Activated B cell treated with CpG ODN at 0.5 μM for 24 hours (primary cell): ENCODE measurements at places on chromosomes 1 and 21. TPM values are rescaled to one million over a fixed set of nuclear protein-coding genes. Genes with fewer than 3 reads are reported as not detected.

Gene TDRD5
- not detected in 2 replicates for total RNA-seq

Gene RNF186
- total RNA-seq: not detected in 2 replicates

Gene RAB42
- total RNA-seq: 0.20 and 0.29 TPM in 2 replicates

Gene FMO4
- 3.0 and 3.4 TPM in 2 replicates for total RNA-seq

Gene CITED4
- 0.54 and 0.98 TPM in 2 replicates for total RNA-seq

DNA sequence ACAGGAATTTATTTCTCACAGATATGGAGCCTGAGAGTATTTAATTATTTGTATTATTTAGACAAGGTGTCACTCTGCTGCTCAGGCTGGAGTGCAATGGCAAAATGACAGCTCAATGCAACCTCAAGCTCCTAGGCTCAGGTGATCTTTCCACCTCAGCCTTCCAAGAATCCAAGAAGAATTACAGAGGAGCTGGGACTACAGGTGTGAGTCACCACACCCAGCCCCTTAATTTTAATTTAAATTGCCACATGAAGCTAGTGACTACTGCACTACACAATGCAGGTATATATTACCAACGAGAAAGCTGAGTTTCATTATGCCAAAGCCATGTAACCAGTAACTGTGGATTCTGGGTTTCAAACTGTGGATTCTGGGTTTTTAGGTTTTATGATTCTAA lies 2.1 kb downstream of the KHDC4 start:
- DNase-seq: no peak
- peak overlapping the region; percentile 19 for H3K4me3 ChIP-seq
- H3K36me3 ChIP-seq: peaks cover 55% of the 10 kb centered on the region
- H3K27ac ChIP-seq: no peak overlapping the region

DNA sequence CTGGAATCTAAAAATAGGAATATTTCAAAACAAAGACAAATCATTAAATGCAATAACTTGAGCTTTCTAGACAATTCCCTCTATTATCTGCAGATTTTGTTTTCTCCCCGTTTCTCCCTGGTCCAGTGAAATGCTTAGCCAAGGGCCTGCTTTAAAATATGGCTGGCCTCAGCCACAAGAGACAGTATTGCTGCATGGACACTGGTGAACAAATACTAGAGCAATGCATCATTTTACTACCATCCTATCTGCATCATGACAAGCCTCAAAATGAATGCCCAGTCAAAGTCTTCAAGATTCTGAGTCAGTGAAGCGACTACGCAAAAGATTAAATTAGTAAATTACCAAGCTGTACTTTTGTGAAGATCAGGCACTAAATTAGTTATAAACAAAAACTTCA lies 80.5 kb downstream of the ENAH start:
- no peaks in the 10 kb centered on the region for H3K27me3 ChIP-seq
- peaks cover 2% of the 10 kb centered on the region for H3K4me1 ChIP-seq
- DNase-seq: no peak
- H3K4me3 ChIP-seq: no peak overlapping the region
- no peaks in the 10 kb centered on the region for H3K36me3 ChIP-seq

- H3K27me3 ChIP-seq: peaks cover 4% of the 10 kb centered on the region
- DNase-seq: no peak
- no peak overlapping the region for H3K27ac ChIP-seq
Measured at GRCh38 chr1:161230762-161231161, 4.9 kb downstream of the TOMM40L start.

DNA sequence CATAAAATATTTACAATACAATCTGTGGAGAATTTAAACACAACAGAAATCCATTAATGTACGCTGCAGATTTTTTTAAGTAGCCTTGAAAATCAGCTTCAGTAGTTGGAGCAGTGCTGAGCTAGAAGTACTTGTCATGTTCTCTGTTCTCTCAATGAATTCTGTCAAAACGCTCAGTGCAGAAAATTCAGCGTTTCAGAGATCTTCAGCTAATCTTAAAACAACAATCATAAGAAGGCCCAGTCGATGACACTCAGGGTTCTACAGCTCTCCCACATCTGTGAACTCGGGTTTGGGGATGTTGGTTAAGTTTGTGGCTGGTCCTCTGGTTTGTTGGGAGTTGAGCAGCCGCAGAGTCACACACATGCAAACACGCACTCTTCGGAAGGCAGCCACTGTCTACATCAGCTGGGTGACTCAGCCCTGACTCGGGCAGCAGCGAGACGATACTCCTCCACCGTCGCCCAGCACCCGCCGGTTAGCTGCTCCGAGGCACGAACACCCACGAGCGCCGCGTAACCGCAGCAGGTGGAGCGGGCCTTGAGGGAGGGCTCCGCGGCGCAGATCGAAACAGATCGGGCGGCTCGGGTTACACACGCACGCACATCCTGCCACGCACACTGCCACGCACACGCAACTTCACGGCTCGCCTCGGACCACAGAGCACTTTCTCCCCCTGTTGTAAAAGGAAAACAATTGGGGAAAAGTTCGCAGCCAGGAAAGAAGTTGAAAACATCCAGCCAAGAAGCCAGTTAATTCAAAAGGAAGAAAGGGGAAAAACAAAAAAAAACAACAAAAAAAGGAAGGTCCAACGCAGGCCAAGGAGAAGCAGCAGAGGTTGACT lies 161.2 kb downstream of the RUNX1 start:
- H3K27me3 ChIP-seq: peaks cover 1% of the 10 kb centered on the region
- peak overlapping the region; percentile 99 for H3K27ac ChIP-seq
- DNase-seq: peak; percentile 84
- H3K4me3 ChIP-seq: peak overlapping the region; percentile 91

GRCh38 chr21:15508554-15508953 lies 221.2 kb upstream of the USP25 start:
- no peak overlapping the region for H3K27ac ChIP-seq
- no peak overlapping the region for H3K4me3 ChIP-seq
- H3K4me1 ChIP-seq: peaks cover under 1% of the 10 kb centered on the region
- no peak for DNase-seq
- H3K27me3 ChIP-seq: no peaks in the 10 kb centered on the region

- no peak overlapping the region for H3K4me3 ChIP-seq
- no peak overlapping the region for H3K27ac ChIP-seq
- DNase-seq: no peak
- no peaks in the 10 kb centered on the region for H3K36me3 ChIP-seq
- H3K4me1 ChIP-seq: peaks cover 4% of the 10 kb centered on the region
- peaks cover 45% of the 10 kb centered on the region for H3K27me3 ChIP-seq
Measured at GRCh38 chr1:161491472-161491871, 13.8 kb upstream of the FCGR2A start.

GRCh38 chr1:47507881-47508701 lies 70.2 kb downstream of the FOXD2 start:
- H3K4me1 ChIP-seq: peaks cover 10% of the 10 kb centered on the region
- H3K4me3 ChIP-seq: peak overlapping the region; percentile 12
- H3K27ac ChIP-seq: no peak overlapping the region
- DNase-seq: no peak

- no peak overlapping the region for H3K27ac ChIP-seq
- H3K27me3 ChIP-seq: peaks cover 36% of the 10 kb centered on the region
- no peaks in the 10 kb centered on the region for H3K36me3 ChIP-seq
- DNase-seq: no peak
- no peak overlapping the region for H3K4me3 ChIP-seq
- peaks cover 6% of the 10 kb centered on the region for H3K4me1 ChIP-seq
Measured at GRCh38 chr1:236133339-236133738, 9.0 kb upstream of the GPR137B start.

GRCh38 chr1:13675151-13675651 lies 24.8 kb upstream of the PRDM2 start:
- no peaks in the 10 kb centered on the region for H3K27me3 ChIP-seq
- no peak overlapping the region for H3K27ac ChIP-seq
- DNase-seq: no peak
- peaks cover 20% of the 10 kb centered on the region for H3K4me1 ChIP-seq
- H3K36me3 ChIP-seq: no peaks in the 10 kb centered on the region

DNA sequence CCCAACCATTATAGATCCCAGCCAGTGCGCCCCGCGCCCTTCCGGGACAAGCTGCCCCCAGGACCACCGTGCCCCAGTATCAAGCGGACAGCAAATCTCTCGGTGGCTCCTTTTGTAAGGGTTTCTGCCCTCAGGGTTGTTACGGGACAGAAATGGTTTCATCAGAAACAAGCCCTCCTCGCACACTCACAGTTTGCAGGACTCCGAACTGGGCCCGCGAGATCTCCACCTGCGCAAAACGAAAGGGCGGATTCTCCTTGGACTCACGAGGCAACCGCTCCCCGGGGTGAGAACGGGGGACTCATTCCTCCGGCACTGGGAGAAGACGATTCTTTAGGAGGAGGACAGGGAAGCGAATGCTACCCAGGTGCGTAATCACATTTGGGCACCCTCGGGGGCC lies 51.1 kb upstream of the H6PD start:
- no peak overlapping the region for H3K27ac ChIP-seq
- H3K27me3 ChIP-seq: peaks cover 15% of the 10 kb centered on the region
- H3K4me1 ChIP-seq: peaks cover 19% of the 10 kb centered on the region
- peaks cover 1% of the 10 kb centered on the region for H3K36me3 ChIP-seq

DNA sequence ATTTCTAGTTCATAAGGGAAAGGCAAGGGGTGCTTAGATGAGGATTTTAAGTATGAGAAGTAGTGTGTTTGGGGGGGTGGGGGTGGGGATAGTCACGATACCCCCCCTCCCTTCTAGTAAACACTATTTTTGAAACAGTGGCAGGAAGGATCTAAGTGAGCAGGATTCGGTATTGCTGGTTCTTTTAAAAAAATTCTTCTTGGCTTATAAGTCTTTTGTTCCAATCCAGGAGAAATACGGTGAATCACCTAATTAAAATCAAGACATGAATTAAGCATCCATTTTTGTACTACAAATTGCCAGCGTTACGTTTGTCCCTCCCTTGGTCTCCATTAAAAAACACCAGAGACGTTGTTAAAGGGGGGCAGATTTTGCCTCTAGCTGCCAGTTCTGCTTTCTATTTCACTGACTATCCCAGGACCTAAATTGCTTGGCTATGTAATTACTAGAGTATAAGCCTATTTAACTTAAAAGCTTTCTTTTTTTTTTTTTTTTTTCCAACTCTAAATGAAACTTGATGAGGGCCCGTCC lies 911 bp downstream of the LMO4 start:
- peaks cover 14% of the 10 kb centered on the region for H3K36me3 ChIP-seq
- H3K27ac ChIP-seq: peak overlapping the region; percentile 97
- H3K27me3 ChIP-seq: no peaks in the 10 kb centered on the region
- no peak for DNase-seq

- H3K4me3 ChIP-seq: no peak overlapping the region
- no peaks in the 10 kb centered on the region for H3K4me1 ChIP-seq
- peaks cover 6% of the 10 kb centered on the region for H3K27me3 ChIP-seq
- H3K36me3 ChIP-seq: no peaks in the 10 kb centered on the region
- no peak overlapping the region for H3K27ac ChIP-seq
- no peak for DNase-seq
Measured at GRCh38 chr21:38401191-38401926, 96.9 kb downstream of the ERG start.

DNA sequence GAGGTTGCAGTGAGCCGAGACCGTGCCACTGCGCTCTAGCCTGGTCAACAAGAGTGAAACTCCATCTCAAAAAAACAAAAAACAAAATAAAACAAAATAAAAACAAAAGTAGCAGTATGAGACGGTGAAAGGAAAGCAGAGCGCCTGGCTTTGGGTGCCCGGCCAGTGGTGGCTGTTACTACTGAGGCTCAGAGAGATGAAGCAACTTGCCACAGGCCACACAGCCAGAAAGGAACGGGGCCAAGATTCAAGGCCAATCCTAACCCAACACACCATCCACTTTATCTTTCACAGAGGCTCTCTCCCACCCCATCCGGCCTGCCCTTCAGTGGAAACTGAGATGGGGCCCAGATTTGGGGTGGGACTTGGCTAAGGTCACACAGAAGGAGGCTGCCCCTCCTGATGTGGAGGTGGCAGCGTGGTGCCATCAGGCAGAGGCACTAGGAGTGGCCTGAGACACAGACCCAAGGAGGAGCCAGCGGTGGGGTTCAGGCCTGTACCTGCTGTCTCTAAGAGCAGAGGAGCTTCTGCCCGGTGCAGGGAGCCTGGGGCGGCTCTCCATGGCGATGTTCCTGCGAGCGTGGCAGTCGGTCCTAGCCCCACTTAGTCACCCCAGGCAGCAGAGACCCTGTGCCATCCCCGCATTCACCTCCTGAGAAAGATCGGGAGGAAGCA lies 33.2 kb downstream of the LDLRAP1 start:
- H3K36me3 ChIP-seq: no peaks in the 10 kb centered on the region
- no peak overlapping the region for H3K27ac ChIP-seq
- DNase-seq: no peak
- H3K27me3 ChIP-seq: peaks cover 7% of the 10 kb centered on the region
- H3K4me3 ChIP-seq: no peak overlapping the region

DNA sequence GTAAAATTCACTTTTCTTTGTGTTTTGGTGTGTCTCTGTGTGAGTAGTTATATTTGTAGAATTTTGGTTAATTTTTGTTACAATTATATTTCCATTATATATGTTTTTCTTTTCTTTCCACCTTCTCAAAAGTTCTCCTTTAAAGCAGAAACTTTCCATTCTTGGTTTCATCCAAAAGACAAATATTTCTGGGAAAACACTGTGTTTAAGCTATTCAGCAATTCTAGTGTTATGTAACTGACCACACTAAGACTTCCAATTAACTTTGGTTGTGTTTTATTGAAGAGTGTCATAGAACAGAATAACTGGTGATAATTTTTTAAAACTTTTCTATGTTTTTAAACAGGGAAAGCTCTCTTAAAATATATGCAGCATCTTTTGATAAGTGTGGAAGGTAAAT lies 13.6 kb upstream of the RGL1 start:
- DNase-seq: no peak
- H3K36me3 ChIP-seq: no peaks in the 10 kb centered on the region
- H3K27me3 ChIP-seq: no peaks in the 10 kb centered on the region

DNA sequence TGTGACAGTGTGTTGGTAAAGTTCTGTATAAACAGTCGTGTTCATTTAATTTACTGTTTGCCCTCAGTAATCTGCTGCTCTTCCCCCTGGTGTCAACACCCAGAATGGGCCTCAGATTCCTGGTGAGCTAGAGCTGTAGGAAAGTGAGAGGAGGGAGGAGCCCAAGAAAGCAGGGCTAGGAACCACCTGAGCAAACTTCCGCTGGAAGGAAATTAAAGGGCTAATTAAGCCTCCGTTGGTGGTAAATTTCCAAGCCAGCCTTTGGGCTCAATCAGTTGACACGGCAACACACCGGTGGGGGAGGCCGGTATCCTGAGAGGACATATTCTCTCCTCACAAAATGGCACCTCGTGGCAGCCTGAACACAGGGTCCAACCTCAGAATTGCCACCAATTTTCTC lies 32.9 kb downstream of the RAB3B start:
- H3K4me3 ChIP-seq: no peak overlapping the region
- H3K4me1 ChIP-seq: peaks cover 17% of the 10 kb centered on the region
- DNase-seq: no peak
